T-helper 17 cell (primary cell): ENCODE measurements at places on chromosomes 1 and 21. TPM values are rescaled to one million over a fixed set of nuclear protein-coding genes. Genes with fewer than 3 reads are reported as not detected.
A peak's percentile ranks its signal among the peaks of the same experiment; 100 is the strongest.

GRCh38 chr1:204894031-204894430, 23.4 kb downstream of the NFASC start:
- peaks cover 7% of the 10 kb centered on the region for H3K4me1 ChIP-seq
- peaks cover 15% of the 10 kb centered on the region for H3K36me3 ChIP-seq
- H3K27ac ChIP-seq, result no peak overlapping the region
- no peak overlapping the region for H3K4me3 ChIP-seq
- DNase-seq, result no peak
- peaks cover 88% of the 10 kb centered on the region for H3K27me3 ChIP-seq

GRCh38 chr1:193338194-193338593, 151.8 kb upstream of the B3GALT2 start:
- H3K27me3 ChIP-seq, result no peaks in the 10 kb centered on the region
- no peak overlapping the region for H3K27ac ChIP-seq
- H3K4me3 ChIP-seq, result no peak overlapping the region

- no peak for DNase-seq
- H3K4me1 ChIP-seq, result peaks cover 14% of the 10 kb centered on the region
- peaks cover 10% of the 10 kb centered on the region for H3K27me3 ChIP-seq
- peaks cover 5% of the 10 kb centered on the region for H3K36me3 ChIP-seq
- peak overlapping the region; percentile 5 for H3K4me3 ChIP-seq
- no peak overlapping the region for H3K27ac ChIP-seq
These were observed 21.7 kb upstream of the ADAR start for GRCh38 chr1:154629675-154630073.

The PEA15 gene
- 21.6 TPM for total RNA-seq

DNA sequence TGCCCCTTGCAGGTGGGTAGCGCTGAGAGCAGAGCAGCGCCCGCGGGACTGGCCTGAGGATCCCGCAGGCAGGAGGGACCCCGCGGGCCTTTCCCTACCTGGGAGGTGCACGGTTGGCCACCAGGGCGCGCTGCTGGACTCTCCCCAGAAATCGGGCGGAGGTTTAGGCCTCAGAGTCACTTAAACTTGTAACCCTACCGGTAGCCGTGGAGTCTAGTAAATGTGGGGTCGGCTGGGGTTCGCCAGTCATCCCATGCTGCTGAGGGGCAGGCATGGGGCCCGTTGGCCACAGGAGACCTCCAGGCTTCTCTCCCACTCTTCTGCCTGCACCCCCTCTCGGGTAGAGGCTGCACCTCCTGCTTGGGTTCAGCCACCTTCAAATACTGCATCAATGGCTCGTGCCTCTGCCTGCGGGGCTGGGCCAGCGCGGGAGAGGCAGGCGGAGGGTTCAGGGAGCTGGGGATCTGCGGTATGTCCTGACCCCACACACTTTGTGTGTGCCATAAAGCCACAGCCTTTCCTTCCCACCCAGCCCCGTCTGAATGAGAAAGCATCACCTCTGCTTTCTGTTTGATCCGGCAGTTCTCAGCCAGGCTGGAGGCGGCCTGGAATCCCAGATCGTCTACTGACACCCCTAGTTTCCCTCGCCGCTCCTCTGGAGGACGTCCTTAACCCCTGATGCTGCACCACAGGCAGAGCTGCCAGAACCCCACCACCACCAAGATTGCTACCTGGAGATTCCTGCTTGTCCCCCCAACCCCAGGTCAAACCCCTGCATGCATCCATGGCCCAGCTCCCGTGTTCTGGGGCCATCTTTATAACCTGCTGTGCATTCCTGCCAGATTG, 12.3 kb upstream of the GSTM4 start:
- H3K4me3 ChIP-seq, result no peak overlapping the region
- peak overlapping the region; percentile 37 for H3K27ac ChIP-seq
- peaks cover 14% of the 10 kb centered on the region for H3K4me1 ChIP-seq

DNA sequence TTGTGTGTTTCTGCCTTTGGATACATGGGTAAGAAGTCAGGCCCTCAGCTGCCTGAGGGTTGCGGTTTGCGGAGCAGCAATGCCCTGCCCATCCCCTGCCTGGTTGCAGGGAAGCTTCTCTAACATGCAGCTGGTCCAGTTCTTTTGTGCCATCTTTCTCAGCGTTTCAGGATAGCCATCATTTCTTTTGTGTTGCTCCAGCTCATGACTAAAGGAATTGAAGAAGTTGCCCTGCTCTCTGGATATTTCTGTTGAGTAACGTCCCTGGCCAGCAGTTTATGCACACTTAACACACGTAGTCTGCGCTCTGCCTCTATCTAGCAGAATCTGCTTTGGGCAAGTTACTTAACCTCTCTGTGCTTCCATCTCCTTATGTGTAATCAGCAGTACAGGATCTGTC, 62.1 kb downstream of the DOP1B start:
- peaks cover 5% of the 10 kb centered on the region for H3K36me3 ChIP-seq
- no peak for DNase-seq
- H3K4me1 ChIP-seq, result peaks cover 2% of the 10 kb centered on the region
- no peaks in the 10 kb centered on the region for H3K27me3 ChIP-seq
- no peak overlapping the region for H3K27ac ChIP-seq
- no peak overlapping the region for H3K4me3 ChIP-seq

DNA sequence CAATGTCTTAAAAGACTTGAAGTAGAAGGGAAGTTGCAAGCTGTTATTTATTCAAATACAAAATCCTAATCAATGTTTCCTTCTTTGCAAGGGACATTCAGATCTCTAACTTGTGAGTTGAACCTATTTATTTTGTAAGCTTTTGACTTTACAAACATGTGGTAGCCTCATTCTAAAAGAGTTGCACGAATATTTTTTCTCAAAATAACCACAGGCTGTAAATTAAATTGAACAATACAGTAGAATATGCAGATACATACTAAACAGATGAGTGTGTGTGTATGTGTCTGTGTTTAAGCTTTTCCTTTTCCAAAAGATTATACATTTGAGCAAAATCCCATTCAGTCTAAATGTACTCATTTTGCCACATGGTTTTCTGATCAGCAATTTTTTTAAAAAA, 4.8 kb upstream of the DYNLT5 start:
- H3K4me1 ChIP-seq, result peaks cover 7% of the 10 kb centered on the region
- H3K36me3 ChIP-seq, result no peaks in the 10 kb centered on the region
- H3K27ac ChIP-seq, result no peak overlapping the region
- H3K4me3 ChIP-seq, result no peak overlapping the region

DNA sequence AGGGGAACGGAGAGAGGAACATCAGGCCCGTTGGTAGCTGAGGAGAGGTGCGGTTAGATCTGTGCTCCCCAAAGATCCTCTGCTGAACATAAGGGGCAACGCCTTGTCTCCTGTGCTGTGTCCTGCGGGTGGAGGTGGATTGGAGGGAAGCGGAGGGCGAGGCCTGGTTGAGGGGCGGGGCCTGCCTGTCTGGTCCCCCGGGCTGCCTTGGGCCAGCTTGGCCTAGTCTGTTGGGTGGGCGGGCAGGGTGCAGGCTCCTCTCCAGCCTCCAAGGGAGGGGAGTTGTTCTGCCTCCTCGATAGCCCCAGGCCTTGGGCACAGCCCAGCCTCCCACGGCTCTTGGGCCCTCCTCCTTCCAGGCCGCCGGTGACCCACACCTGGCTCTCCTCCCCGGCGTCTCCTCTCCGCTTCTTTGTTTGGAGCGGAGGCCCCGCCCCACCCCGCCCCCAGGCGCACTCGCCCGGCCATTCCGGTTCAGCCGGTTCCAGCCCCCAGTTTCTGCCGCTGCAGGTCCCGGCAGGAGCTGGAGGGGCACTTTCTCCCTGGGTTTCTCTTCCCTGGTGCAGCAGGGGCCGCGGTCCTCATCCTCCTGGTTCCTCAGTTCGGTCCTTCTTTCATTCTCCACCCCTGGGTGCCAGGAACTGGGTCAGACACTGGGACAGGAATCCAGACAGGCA, 19.4 kb downstream of the PTPRF start:
- peaks cover 11% of the 10 kb centered on the region for H3K4me1 ChIP-seq
- H3K27ac ChIP-seq, result no peak overlapping the region
- peaks cover 2% of the 10 kb centered on the region for H3K36me3 ChIP-seq

The GBP7 gene
- not detected for total RNA-seq

The CFH gene
- 23.1 TPM for total RNA-seq

DNA sequence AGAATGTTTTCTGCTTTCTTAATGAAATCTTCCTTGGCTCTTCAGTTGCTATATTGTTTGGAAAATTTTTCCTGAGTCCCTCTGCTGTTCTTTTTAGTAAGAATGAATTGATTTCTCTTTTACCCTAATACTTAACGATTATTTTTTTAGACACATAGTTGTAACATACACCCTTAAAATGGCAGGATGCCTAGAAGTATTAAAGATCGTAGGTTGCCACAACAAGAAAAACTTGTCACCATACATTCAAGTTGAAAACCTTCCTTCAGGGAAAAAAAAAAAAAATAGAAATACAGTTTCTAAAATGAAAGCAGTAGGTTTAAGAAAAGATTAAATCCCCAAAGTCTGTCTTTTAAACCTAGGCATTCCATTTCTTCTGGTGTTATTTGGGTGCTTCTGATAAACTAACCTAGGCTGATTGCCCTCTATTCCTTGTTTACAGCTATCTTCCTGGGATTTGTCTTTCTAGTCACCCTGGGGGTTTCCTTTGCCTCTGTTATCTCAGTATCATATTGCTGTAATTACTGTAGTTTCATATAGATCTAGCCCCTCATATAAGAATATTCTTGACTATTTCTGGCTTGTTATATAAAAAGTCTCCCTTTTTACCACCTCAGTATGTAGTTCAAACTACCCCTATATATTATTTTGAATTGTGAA, 16.8 kb downstream of the SUCO start:
- peaks cover 4% of the 10 kb centered on the region for H3K36me3 ChIP-seq
- no peaks in the 10 kb centered on the region for H3K27me3 ChIP-seq
- H3K4me1 ChIP-seq, result peaks cover 32% of the 10 kb centered on the region
- no peak for DNase-seq
- peak overlapping the region; percentile 67 for H3K4me3 ChIP-seq

DNA sequence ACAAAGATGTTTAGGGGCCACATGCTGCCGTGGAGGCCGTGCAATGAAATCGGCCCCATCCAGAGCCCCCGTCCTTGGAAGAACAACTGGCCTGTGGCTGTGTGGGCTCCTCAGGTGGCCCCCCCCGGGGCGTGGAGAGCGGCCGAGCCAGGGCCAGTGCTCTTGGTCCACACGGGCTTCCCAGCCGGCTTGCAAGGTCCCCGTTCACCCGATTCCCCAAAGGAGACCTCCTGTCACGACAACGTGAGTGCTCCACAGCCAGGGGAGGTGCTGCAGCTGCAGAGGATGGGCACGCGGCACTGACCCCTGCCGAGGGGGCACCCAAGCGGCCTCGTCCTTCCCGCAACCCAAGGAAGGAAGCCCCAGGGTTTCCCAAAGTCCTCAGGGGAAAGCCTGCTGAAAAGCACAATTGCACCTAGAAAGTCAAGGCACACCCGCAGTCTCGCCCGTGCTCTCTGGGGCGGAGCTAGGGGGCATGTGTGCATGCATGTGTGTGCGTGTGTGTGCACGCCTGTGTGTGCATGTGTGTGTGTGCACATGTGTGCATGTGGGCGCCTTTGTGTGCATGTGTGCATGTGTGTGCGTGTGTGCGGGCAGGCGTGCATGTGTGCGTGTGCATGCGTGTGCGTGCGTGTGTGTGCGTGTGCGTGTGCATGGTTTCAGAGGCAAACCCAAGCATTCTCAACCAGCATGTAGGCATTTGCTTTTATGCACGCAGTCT, 48.2 kb downstream of the SLX9 start:
- H3K4me3 ChIP-seq, result no peak overlapping the region
- H3K27me3 ChIP-seq, result no peaks in the 10 kb centered on the region
- H3K27ac ChIP-seq, result no peak overlapping the region
- H3K36me3 ChIP-seq, result no peaks in the 10 kb centered on the region
- no peaks in the 10 kb centered on the region for H3K4me1 ChIP-seq

DNA sequence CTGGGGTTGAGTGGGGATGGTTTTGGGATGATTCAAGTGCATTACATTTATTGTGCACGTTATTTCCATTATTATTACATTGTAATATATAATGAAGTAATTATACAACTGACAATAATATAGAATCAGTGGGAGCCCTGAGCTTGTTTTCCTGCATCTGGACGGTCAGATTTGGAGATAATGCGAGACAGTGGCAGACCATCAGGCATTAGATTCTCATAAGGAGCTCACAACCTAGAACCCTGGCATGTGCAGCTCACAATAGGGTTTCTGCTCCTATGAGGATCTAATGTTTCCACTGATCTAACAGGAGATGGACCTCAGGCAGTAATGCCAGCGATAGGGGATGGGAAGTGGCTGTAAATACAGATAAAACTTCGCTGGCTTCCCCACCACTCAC, 77.9 kb upstream of the LRRC53 start:
- peaks cover 3% of the 10 kb centered on the region for H3K4me1 ChIP-seq
- no peak overlapping the region for H3K4me3 ChIP-seq
- no peak for DNase-seq
- H3K27me3 ChIP-seq, result peaks cover 14% of the 10 kb centered on the region

The CLCA4 gene
- total RNA-seq, result not detected

DNA sequence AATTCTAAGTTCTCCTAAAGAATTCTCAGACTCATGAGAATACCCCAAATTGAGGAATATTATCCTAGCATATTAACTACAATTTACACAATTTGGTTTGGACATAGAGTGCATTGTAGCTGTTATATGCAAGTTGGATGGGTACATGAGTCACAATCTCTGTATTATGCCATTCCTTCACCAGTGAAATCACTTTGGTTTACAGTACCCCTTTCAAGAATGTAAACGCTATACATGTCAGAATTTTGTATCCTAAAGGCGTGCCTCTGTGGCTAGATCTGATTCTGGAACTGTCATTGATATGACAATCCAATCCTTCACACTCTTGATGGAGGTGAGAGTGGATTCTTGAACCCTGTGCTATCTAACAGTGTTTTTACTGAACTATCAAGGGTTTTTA, 6.7 kb upstream of the IL10RB start:
- H3K4me1 ChIP-seq, result peaks cover 32% of the 10 kb centered on the region
- peaks cover 4% of the 10 kb centered on the region for H3K36me3 ChIP-seq
- no peak for DNase-seq
- peak overlapping the region; percentile 33 for H3K4me3 ChIP-seq
